Right hindlimb (tissue), 1 donor: ENCODE measurements at places on chromosomes 4 and X.

- DNase-seq, result no peak
These were observed 12.3 kb downstream of the TLR3 start for GRCh38 chr4:186081202-186081807.

DNA sequence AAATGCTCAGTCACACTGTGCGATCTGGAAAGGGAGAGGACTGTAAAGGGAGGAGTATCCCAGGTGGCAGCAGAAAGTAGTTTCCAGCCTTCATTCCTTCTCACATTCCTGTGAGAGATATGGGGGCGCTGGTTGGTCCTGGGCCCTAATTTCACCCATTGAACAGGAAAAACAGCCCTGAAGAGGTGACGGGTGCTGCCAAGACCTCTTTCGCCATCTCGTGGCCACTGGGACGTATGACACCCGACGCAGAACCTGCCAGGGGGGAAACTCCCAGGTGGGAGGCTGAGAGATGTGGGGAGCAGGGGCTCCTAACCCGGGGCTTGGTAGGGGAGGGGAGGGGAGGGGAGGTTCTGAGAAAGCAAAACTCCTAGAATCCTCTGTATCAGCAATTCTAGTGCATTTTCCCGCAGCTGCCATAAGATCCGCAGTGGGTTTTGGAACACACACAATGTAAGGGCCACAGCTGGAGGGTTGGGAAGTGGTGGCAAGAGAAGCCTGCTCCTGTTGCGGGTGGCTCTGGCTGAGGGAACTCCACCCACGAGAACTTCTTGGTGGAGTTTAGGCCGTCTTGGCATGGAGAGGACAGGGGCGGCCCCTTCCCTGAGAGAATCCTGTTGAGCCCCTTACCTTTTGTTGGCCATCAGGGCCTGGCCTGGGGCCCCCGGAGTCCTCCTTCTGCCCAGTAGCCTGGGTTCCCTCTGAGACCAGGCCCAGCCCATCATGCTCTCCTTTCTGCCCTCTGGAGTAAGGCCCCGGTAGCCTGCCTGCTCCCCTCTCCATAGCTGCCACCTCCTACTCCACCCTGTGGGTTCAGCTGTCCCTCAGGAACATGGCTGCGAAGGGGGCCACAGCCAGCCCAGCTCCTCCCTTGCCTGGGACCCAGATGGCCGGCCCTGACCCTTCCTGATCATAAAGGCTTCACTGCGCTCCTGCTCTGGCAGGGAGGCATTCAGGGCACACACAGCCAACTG lies 134.1 kb downstream of the OR13H1 start:
- peak; percentile 14 for DNase-seq

GRCh38 chr4:182136201-182136600 lies 107.0 kb upstream of the TENM3 start:
- DNase-seq, result no peak

DNA sequence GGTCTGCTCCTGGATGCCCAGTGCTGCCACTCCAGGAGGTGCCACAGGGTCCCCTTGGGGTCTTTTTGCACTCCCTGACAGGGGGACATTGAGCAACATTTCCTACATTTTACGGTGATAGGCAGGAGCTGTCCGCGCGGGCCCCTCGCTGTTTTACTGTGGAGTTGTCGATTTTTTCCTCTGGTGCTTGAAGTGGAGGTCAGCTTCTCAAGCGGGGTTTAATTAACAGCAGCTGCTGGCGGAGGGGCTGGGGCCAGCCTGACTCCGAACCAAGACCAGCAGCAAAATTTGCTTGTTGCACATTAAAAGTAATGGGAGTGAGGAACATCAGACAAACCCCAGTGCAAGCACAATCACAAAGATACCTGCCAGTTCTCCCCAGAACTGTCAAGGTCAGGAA lies 13.2 kb upstream of the SH3TC1 start:
- DNase-seq, result peak; percentile 59

GRCh38 chrX:110015032-110015431 lies 12.1 kb downstream of the TMEM164 start:
- no peak for DNase-seq

DNA sequence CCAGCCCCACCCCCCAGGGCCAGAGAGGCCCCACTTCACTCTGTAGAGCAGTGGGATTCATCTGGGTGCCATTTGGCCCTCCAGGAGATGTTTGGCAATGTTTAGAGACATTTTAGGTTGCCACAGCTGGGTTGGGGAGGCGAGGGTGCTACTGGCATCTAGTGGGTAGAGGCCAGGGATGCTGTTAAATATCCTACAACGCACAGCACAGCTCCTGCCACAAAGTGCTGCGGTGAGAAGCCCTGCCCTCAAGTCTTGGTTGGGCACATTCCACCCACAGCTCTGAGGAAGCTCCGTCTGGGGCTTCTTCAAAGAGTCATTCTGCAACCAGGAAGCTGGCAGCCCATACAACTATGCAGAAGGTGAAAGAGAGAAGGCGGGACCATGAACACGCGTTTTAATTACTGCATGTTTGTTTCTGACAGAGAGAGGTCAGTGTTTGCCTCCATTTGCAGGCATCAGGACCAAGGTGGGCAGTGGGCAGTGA lies 48.1 kb upstream of the FAM9C start:
- DNase-seq, result no peak

DNA sequence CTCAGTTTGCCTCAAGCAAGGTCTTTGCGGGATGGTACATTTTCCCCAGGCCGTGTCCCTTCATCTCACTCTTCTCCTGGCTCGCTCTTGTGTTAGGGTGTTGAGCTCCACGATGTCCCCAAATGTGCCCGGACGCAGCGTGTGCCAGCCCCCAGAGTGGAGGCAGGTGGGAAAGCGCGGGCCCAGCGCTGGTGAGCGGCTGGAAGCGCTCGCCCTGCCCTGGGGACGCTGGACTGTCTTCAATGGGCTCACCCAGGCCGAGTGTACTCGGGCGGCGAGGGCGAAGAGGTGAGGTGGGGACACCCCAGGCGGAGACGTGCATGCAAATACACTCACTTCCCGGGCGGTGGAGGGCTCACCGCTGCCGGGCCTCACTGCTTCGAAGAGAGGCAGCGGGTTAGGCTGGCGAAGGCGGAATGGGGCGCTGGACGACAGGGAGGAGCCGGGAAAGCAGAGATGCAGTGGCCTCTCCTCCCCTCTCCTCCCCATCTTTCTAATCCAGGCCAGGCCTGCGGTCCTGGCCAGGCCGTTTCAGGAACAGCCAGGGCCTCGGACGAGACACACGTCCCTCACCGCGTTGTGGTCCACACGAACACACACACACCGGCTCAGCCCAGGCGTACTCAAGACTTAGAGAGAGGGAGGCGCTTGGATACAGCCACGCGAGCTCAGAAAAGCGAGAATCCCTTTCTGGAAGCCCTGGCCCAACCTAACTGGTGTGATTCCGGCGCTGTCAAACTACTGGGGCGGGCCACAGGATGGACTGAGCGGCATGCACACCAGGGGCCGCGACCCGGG lies 2.2 kb downstream of the NKX6-1 start:
- no peak for DNase-seq

DNA sequence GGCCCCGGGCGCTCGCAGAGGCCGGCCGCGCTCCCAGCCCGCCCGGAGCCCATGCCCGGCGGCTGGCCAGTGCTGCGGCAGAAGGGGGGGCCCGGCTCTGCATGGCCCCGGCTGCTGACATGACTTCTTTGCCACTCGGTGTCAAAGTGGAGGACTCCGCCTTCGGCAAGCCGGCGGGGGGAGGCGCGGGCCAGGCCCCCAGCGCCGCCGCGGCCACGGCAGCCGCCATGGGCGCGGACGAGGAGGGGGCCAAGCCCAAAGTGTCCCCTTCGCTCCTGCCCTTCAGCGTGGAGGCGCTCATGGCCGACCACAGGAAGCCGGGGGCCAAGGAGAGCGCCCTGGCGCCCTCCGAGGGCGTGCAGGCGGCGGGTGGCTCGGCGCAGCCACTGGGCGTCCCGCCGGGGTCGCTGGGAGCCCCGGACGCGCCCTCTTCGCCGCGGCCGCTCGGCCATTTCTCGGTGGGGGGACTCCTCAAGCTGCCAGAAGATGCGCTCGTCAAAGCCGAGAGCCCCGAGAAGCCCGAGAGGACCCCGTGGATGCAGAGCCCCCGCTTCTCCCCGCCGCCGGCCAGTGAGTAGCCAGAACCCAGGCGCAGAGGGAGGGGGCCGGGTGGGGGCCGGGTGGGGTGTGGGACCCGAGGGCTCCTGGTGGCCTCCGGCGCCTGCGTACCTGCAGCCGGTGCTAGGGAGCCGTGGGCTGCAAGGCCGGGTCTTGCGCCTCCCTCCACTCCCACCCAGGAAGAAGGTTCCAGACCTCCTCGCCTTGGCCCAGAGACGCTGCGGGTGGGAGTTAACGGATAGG lies 534 bp downstream of the MSX1 start:
- peak; percentile 41 for DNase-seq

DNA sequence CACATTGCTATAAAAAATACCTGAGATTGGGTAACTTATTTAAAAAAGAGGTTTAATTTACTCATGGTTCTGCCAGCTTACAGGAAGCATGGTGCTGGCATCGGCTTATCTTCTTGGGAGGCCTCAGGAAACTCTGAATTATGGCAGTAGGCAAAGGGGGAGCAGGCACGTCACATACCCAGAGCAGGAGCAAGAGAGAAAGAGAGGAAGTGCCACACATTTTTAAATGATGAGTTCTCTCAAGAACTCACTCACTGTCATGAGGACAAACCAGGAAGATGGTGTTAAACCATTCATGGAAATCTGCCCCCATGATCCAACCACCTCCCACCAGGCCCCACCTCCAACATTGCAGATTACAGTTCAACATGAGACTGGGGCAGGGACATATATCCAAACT lies 10.0 kb upstream of the AFF1 start:
- DNase-seq, result no peak

GRCh38 chr4:655464-656151 lies 18.5 kb downstream of the ATP5ME start:
- DNase-seq, result peak; percentile 16

GRCh38 chr4:17063888-17064287 lies 165.4 kb upstream of the LDB2 start:
- DNase-seq, result no peak

DNA sequence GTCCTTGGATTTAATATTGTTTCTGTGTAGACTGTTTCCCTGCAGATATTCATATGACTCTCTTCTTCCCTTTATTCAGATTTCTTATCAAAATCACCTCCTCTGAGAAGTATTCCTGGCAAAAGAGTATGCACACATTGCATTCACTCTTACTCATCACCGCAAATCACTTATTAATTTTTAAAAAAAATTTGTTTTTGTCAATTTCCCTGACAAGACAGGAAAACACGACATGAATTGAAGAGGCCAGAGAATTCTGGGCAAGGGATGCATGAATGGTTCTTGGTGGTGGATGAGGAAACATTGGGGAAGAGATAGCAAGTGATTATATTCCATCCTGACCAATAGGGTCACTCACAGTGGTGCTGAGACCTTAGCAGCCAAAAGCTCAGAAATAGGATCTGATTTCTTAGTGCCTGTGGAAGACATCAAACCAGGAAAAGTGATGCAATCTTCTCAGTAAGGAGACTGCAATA lies 522.5 kb upstream of the AGA start:
- DNase-seq, result no peak

DNA sequence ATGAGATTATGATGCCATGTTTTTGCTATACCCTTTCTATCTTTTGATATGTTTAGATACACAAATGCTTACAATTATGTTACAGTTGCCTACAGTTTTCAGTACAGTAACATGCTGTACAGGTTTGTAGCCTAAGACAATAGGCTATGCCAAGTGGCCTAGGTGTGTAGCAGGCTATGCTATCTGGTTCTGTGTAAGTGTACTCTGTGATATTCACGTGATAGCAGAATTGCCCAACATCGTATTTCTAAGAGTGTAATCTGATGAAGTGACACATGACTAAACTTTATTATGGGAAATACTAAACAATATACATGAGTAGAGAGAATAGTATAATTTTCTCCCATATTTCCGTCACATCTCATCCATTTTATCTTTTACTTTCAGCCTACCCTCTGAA lies 97.0 kb downstream of the CLDN22 start:
- no peak for DNase-seq

GRCh38 chr4:133621628-133622027 lies 472.5 kb downstream of the PCDH10 start:
- DNase-seq, result no peak

DNA sequence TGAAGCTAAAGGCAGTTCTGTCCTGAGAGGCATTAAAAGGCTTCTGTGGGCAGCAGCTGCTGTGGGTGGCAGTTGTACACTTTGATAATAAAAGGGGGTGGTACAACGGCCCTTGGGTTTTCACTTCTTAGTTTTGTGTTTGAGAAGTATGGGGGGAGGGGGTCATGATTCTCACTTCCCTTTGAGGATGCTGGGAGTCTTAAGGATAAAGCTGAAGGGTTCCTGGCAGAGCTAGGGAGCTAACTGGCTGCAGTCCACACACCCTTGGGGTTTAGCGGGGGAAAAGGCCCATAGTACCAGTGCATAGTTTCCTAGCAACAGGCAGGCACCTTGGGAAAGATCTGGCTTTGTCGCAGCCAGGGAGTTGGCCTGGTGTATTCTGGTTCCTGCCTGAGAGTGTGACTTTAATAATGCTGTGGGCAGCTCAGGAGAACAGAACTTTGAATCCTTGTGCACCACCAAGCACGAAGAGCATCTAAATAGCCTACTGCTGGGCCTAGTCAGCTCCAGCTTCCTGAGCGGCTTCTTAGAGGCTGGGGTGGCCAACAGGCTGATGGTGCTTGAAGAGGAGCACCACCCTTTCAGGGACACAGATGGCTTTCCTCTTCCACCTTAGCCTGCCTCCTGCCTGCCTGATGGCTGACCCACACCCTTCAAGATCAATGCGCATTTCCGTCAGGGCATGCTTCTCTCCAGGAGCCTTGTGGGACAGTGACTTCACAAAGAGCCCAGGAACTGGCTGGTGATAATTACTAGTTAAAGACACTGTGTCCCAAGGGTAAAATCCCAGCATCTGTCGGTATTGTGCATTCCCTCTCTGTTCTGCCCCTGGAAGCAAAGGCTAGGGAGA lies 12.5 kb downstream of the ZBTB33 start:
- no peak for DNase-seq

GRCh38 chr4:99630857-99631360 lies 26.7 kb downstream of the C4orf54 start:
- DNase-seq, result no peak

- DNase-seq, result no peak
These were observed 85.8 kb downstream of the ARHGAP6 start for GRCh38 chrX:11579636-11580600.

GRCh38 chrX:154398668-154399526 lies 720 bp downstream of the RPL10 start:
- DNase-seq, result peak; percentile 89

DNA sequence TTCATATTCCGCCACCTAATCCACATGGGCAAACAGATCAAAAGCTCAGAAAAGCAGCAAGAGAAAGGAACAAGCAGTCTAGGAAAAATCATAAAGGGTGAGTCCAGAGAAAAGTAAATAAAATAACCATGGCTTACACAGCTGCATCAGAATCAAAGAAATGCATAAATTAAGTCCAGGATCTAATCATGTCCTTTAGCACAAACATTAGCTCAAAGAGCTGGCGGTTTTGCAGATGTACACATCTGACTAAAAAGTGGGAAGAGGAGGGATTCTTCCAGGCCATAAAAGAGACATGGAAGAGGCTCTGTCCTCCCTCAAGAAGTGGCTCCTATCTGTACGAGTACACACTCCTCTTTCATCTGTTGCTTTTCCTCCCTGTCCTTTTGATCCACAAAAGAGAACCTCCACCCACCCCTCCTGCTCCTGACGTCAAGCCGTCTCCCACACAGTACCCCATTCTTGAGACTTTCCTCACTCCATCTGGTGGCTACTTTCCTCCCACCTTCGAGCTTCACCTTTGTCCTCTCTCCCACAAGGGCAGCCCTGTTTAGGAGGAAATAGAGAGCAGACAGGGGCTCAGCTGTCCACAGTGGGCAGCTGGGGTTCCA lies 92.5 kb downstream of the RASL11B start:
- no peak for DNase-seq
